NCI-H510A (cell line): ENCODE measurements at places on chromosomes 7 and 10.

- DNase-seq, result peak; percentile 55
Observed at GRCh38 chr7:73442222-73442902, 8.8 kb downstream of the FZD9 start.

DNA sequence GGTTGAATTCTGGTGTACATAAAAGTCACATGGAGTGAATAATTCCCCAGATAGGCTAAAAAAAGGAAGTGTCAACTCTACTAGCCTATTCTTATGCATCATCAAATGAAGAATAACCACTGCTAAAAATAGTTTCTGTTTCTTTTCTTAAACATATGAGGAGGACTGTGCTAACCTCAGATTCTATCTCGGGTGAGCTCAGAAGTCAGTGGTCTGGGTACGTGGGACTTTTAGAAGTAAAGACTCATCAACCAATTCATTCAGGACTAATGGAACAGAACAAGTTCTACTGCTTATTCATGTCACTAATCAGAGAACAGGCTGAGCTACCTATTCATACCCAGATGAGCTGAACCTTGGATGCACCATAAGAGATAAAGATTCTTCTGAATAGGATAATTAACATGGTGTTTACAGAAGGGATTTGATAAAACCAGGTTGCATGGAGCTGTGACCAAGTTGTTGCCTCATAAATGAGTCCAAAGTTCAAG is 9.5 kb upstream of the ASAH2 start:
- no peak for DNase-seq

- DNase-seq, result no peak
Observed at GRCh38 chr10:5477948-5478693, 21.2 kb downstream of the CALML5 start.

GRCh38 chr10:122172361-122173008 is 98.6 kb upstream of the BTBD16 start:
- no peak for DNase-seq

DNA sequence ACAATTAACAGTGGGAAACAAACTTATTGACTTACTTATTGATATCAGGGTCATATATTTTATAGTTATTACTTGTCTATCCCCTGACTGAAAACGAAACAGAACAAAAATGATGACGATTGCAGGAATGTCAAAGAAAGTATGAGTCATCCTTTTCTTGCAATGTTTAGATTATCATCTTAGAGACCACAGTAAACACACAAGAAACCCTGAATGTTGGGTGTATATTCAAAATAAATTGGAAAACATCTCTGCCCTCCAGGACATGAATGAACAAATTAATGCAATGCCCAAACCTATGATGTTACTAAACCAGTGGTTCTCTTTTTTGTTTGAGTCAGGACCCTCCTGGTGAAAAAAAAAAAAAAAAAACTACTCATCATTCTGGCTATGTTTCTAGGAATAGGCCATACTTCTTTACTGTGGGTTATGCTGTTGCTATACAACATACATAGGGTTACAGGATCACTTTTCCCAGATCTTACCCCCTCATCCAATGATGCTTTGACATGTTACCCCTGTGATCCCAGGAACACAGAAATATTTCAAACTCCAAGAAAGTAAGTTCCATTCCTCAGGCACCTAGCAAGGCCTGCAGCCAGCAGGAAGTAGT is 623.4 kb upstream of the IGFBP3 start:
- DNase-seq, result no peak

DNA sequence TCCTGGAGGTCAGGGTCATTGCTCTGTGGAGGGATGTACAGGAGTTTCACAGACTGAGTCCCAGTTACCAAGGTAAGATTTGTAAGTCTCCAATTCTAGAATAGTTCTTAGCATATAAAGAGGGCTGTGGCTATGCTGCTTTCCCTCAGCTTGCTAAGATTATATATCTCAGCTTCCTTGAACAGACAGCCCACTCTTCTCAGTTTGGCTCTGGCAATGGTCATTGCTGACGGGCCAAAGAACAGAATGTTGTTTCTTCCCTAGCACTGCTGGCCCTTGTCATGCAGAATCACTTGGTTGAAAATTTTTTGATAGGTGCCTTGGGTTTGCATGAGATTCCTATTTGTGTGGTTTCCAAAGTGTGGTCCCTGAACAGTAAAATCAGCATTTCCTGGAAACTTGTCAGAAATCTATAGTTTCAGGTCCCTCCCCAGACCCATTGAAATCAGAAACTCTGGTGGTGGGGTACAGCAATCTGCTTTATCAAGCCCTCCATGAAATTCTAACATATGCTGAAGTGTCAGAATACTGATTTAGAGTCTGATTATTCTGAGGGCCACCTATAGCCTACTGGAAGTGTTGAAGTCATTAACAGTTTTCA is 38.2 kb downstream of the NRBF2 start:
- DNase-seq, result no peak

DNA sequence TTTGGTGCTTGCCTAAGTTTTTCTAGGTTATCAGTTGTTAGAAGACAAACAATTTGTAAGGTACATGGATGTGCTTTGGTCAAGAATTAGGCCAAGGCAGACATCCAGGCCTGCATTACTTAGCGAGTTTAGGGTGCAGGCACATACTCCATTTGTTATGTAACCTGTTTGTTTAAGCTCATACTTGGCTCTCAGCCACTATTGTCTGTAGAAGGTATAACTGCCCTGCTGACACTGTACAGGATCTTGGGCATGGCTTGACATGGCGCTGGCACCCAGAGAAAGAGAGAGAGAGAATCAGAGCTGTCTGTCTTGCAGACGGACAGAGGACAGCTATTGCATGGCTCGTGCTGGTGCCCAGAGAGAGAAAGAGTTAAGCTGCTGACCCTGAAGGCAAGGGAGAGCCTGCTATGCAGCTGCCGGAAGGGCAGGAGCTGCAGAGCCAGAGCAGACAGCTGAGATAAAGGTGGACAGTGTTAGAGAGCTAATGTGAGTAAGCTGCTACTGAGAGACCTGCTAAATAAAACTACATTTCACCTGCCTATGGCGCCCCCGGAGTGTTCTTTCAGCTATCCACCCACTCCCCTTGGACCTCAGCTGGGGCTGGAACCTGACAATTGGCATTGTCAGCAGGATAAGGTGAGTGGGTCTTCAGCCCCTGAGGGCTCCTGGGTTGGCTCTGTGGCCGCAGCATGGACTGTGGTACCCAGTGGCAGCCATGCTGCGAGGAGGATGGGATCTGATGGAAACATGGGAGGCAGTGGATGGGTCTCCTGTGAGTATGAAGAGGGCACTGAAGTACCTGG is 120.9 kb upstream of the TMEM106B start:
- no peak for DNase-seq

DNA sequence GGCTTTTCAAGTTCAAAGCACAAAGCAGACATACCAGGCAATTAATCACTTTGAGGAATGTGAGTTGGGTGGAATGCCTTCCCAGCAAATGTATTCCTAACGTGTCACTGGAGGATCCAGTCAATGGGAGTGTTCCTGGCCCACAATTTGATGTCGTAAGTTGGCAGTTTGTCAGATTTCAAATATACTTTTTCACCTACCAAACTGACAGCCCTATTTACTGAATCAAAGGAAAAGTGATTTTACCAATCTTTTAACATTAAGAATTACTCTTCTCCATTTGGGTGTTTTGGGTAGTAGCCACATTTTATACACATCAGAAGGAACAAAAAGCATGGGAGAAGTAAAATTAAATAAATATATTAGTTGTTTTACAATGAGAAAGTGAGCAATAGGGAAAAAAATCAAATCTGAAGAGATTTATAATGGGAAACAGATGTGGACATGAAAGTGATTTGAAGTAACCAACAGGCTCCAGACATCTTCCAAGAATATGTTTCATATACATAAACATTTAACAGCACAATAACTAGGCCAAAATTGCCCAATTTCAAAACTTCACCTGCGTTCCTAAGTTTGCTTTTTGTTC is 222.9 kb downstream of the MTERF1 start:
- DNase-seq, result no peak

DNA sequence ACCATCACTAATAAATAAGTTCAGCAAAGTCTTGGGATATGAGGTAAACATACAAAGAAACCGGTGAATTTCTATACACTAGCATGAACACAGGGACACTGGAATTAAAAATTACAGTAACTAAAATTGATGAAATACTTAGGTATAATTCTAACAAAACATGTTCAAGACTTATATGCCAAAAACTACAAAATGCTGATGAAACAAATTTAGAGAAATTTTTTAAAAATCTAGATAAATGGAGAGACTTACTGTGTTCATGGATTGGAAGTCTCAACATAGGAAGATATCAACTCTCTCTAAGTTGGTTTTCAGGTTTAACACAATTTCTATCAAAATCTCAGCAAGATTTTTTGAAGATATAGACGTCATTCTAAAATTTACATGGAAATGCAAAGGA is 128.8 kb upstream of the RET start:
- DNase-seq, result no peak

DNA sequence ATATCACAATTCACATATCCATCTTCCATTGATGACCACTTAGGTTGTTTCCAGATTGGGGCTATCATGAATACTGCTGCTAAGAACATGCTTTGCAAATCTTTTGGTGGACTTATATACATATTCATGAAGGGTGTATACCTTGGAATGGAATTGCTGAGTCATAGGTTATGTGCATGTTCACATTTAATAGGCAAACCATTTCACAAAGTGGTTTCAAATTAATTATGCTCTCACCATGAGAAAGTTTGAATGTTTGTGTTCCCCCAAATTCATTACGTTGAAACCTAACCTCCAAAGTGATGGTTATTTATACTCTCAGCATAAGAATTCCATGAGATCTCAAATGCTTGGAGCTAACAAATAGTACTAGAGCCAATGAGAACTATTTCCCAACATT is 86.4 kb downstream of the VPS41 start:
- no peak for DNase-seq

DNA sequence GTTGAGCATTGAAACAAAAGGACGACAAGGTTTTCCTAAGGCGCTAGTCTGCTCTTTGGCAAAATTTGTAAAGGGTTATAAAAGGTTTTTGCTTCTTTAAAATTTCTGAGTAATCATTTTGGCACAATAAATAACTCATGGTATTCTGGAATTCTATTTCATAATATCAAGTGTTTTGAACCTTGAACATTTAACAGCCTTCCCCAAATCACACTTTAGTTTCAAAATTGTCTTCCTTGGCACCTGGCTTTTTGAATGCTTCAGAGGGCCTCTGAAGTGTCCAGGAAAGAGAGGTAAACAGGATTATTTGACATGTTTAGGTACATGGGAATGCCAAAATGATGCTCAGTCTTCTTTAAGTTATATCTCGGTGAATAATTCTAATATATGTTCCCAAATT is 220.8 kb downstream of the PHF14 start:
- DNase-seq, result no peak

- DNase-seq, result no peak
Observed at GRCh38 chr7:138000081-138000701, 1.7 kb downstream of the CREB3L2 start.

DNA sequence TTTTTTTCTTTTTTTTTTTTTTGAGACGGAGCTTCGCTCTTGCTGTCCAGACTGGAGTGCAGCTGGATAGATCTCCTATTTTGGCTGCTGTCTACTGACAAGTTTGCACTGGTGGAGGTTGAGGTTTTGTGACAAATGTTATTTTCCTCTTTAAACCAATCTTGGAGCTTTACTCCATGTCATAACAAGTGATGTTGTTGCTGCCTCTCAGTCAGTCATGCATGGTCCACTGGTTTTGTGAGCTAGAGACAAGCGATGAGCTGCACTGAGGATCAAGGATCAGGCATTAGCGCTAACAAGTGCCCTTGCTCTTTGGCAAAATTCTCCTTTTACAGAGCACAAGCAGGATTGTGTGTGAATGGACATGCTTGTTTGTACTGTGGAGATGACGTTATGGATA is 805 bp upstream of the WDFY4 start:
- no peak for DNase-seq

DNA sequence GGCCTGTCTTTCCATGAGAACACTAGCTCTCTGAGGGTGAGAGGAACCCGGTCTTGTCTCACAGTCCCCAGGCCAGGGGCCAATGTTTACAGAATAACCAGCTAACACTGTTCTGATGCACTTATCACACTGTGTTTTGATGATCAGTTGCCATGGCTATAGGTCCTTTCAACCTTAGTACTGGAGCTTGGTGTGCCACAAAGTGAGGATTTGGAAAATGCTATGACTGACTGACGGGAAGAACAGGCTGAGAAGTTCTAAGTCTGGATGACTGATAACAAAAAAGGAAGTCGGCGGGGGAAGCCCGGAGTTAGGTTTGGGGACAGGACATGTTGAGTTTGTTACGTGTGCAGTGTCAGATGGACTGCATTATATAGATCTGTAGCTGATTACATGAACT is 141.8 kb downstream of the CTTNBP2 start:
- no peak for DNase-seq

GRCh38 chr7:51229106-51229537 is 87.5 kb downstream of the COBL start:
- DNase-seq, result no peak

GRCh38 chr7:128108641-128109423 is 77.6 kb upstream of the LRRC4 start:
- DNase-seq, result no peak

DNA sequence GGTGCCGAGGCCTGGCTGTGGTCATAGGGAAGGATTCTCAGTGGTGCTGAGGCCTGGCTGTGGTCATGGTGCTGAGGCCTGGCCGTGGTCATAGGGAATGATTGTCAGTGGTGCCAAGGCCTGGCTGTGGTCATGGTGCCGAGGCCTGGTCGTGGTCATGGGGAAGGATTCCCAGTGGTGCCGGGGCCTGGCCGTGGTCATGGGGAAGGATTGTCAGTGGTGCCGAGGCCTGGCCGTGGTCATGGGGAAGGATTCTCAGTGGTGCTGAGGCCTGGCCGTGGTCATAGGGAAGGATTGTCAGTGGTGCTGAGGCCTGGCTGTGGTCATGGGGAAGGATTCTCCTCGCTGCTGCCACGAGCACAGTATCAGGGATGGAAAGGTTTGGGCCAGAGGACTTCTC is 327.3 kb downstream of the ADARB2 start:
- DNase-seq, result no peak

DNA sequence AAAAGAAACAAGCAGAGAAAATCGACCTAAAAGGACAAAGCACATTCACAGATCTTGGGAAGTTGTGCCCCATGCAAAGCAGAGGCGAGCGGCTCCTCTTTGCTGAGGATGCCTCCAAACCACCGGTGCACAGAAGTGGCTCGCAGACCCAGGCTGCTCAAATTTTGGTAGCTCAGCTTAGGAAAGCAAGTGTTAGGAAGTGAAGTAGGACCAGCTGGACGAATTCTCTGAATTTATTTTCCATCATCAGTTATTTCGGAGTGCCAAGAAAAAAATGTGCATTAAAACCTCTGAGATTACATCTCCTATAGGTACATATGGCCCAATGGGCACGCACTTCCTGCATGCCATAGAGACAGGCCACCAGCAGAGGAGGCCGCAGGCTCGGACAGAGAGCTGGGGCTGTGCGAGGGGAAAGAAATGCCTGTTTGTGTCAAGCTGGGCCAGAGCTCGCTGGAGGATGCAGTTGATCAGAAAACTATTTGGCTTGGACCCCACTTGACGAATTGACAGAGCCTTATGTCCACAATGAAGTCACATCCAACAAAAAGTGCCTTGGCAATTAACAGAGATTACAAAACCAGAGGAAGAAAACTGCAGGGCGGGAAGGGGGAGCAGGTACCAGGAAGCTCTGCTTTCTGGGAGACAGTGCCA is 122.3 kb upstream of the LYZL2 start:
- DNase-seq, result peak; percentile 5

- DNase-seq, result peak; percentile 84
Observed at GRCh38 chr10:97196223-97197029, 10.7 kb upstream of the SLIT1 start.
